ENCODE measurements at places on chromosomes 13 and 19.

DNA sequence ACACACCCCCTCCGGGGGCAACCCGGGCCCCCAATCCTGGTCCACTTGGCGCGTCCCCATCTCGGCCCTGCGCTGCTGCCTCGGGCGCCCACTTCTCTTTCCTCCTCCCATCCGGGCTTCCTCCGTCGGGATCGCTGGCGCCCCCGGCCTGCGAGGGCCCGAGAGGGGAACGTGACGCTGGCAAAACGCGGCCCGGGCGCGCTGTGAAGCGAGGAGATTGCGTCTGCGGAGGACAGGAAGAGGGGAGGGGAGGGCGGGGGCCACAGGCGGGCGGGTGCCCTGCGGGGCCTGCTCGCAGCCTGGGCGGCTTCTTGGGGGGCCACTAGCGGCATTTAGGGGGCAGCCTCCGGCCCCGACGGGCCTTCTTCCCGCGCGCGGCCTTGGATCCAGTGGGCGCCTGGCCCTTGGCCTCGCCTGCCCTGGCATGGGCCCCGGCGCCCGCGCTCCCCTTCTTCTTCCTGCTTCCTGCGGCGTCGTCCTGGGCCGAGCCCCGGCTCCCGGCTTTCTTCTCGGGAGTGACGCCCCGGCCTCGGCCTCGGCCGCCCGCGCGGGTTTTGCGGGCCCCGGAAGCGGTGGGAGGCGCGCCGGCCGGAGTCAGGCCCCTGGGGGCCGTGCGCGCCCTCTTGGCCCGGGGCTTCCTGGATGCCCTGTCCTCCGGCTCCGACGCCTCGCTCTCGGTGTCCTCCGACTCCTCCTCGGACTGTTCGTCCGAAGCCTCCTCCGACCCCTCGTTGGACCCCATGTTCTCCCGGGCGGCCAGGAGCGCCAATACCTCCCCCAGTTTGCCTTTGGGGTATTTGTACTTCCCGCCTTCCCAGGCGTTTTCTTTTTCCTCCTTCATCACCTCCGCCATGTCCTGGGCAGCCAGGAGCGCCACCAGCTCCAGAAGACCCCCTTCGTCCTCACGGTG is 2.2 kb downstream of the PNMA8B start:
- DNase-seq: no peak

- no peak for DNase-seq
These were observed 354.9 kb downstream of the ENOX1 start for GRCh38 chr13:43431841-43432240.

DNA sequence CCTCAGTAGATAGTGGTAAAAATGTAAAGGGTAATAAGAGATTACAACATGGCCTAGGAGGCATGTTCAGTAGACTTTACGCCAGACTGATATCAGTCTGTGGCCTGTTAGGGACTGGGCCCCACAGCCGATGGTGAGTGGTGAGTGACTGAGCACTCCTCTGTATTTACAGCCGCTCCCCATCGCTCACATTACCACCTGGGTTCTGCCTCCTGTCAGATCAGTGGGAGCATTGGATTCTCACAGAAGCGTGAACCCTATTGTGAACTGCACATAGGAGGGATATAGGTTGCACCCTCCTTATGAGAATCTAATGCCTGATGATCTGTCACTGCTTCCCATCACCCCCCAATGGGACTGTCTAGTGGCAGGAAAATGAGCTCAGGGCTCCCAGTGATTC is 17.9 kb downstream of the NLRP11 start:
- DNase-seq: no peak

DNA sequence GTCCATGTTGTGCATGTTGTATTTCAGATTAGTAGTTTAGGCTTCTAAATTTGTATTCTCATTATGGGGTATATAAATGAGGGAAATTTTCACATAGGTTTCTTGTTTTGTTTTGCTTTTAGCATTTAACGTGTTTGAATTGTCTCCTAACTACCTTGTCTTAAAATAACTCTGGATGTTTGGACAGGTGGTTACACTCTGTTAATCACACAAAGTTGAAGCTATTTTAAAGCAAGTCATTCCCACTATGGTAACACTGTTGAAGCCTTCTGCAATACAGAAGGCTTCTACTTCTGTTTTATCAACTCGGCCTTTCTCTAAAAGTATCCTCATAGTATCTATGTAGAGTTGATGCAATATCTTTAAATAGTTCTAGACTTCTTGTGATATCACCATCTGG is 245.3 kb upstream of the HTR2A start:
- no peak for DNase-seq

DNA sequence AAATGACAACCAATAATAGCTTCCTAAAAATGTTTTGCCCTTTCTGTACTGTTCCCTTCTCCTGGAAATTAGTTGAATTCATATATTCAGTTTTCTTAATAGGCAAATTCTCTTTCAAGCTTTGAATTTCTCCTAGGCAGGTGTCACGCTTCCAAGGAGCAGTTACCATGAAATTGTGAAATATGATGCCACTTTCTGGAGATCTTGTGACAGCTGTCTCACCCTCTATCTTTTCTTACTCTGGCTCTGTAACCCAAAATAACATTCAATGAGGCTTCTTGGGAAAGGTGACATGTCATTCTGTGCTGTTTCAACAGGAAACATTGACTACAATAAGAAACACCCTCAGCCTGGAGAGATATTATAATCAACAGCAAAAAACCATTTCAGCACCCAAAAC is 80.3 kb upstream of the MRI1 start:
- DNase-seq: no peak

Data from T-helper 1 cell (primary cell).